ENCODE measurements at places on chromosomes 2 and 18. TPM values are rescaled to one million over a fixed set of nuclear protein-coding genes. Genes with fewer than 3 reads are reported as not detected.

CTIF gene
- 6.3 TPM for total RNA-seq

TMEM150A gene
- 4.4 TPM for total RNA-seq

PSD4 gene
- 222 TPM for total RNA-seq

RTP5 gene
- 0.11 TPM for total RNA-seq

ALPP gene
- not detected for total RNA-seq

PDE1A gene
- total RNA-seq = not detected

DOK1 gene
- total RNA-seq = 22.5 TPM

MEIS1 gene
- total RNA-seq = not detected

SOCS6 gene
- 1.1 TPM for total RNA-seq

DSC3 gene
- 0.04 TPM for total RNA-seq

UGT1A3 gene
- total RNA-seq = not detected

TMEM163 gene
- 0.10 TPM for total RNA-seq

INPP5D gene
- 46.5 TPM for total RNA-seq

SLC8A1 gene
- total RNA-seq = 0.23 TPM

ELOA2 gene
- total RNA-seq = not detected

PAX8 gene
- 2.1 TPM for total RNA-seq

SLC5A7 gene
- not detected for total RNA-seq

DOK6 gene
- total RNA-seq = not detected

RNF125 gene
- 23.6 TPM for total RNA-seq

GCG gene
- total RNA-seq = not detected

LONRF2 gene
- total RNA-seq = 0.08 TPM

REG1B gene
- not detected for total RNA-seq

OSBPL6 gene
- total RNA-seq = 2.0 TPM

TLX2 gene
- total RNA-seq = 0.25 TPM

SCN9A gene
- not detected for total RNA-seq

GPR148 gene
- total RNA-seq = not detected

LCT gene
- 0.25 TPM for total RNA-seq

SMIM21 gene
- total RNA-seq = not detected

UGT1A10 gene
- not detected for total RNA-seq

MAP3K19 gene
- not detected for total RNA-seq

BCL11A gene
- total RNA-seq = 0.30 TPM

MYO1B gene
- 11.2 TPM for total RNA-seq

ALPG gene
- not detected for total RNA-seq

ASXL3 gene
- total RNA-seq = not detected

CAPN13 gene
- not detected for total RNA-seq

G6PC2 gene
- not detected for total RNA-seq

ZNG1B gene
- total RNA-seq = 40.3 TPM

IL37 gene
- not detected for total RNA-seq

RAB17 gene
- total RNA-seq = not detected

SYT4 gene
- not detected for total RNA-seq

CNGA3 gene
- total RNA-seq = not detected

UBE2E3 gene
- 34.6 TPM for total RNA-seq

FSIP2 gene
- not detected for total RNA-seq

NYAP2 gene
- not detected for total RNA-seq

AMER3 gene
- not detected for total RNA-seq

Measured in activated CD8-positive, alpha-beta memory T cell treated with anti-CD3 and anti-CD28 coated beads for 36 hours (primary cell).